SIG-M5 (cell line): ENCODE measurements at places on chromosomes 1 and 21.

DNA sequence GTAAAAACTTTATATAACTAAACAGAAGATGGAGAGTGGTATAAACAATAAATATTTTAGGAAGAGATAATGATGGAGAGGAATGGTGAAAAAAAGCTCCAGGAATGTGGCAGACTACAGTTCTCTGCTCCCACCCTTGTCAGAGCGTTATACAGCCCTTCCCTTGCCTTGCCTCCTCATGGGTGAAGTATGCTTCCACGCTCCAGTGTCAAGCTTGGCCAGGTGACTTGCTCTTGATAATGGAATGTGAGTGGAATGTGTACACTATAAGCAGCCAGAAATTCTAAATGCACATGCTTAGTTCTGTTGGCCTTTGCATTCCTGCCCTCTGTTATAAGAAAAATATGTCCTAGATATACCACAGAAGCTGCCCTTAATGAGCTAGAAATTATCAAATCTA, 24.7 kb upstream of the POGK start:
- no peak for DNase-seq

DNA sequence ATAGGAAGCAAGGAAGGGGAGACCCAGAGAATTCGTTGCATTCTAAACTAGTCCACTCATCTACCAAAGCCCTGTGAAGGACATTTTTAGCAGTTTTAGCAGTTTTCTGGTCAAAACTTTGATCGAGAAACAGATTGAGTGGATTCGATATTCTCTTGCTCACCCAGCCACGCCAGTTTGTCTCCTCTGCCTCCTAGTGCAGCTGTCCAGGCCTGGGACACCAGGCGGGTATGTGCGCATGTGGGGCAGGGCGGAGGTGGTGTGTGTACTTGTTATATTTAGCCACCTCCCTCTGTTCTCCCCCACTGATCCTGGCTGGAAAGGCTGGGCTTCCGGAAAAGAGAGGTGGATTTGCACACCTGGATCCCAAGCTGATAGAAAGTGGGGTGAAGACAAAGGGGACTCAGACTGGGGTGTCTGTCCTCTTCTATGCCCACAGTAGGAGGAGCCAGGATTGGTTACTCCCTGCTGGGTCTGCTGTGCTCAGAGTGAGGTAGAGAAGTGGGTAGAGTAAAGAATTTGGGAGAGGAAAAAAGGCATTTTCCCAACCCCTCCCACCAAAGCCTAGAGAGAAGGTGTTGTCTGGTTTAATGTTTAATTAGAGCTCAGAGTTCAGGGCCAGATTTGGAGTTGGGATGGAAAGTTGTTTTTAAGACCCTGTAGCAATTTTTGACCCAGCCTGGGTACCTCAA, 3.8 kb downstream of the LMNA start:
- DNase-seq = no peak

DNA sequence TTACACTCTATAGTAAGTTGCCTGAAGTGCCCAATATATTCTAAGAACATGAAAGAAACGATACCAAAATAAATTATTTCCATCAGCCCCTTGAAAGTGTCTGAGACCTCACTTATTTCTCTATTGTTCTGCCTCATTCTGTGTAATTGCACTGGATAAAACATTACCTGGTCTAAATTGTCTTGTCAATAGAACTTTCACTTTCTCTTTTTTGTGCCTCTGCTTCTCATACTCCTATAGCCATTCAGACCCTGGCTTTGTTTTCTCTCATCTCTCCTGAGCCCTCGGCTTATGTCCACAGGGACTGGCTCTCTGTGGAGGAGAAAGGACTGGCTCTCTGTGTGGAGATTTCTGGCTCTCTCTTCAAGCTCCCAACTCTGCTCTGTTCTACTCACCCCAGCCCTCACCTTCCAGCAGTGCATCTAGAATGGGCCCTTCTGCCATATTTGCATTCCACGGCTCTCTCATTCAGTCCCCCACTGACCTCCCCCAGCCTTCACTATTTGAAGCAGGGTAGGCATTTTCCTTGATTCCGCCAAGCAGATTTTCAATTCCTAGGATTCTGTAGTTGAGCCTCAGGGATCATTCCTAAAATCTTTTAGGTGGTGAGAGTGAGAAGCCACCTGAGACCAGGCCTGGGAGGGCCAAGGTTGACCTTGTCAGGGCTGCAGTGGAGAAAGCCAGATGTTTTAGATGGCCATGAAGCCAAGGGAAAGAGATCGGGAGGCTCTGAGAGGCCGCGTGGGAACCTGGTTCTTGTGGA, 15.9 kb upstream of the GALNT2 start:
- DNase-seq = no peak

- DNase-seq = no peak
Measured at GRCh38 chr1:9720785-9721605, 69.5 kb downstream of the PIK3CD start.

- no peak for DNase-seq
Measured at GRCh38 chr1:62425041-62425440, 11.8 kb upstream of the USP1 start.
